ENCODE measurements at places on chromosomes 12 and 14.

DNA sequence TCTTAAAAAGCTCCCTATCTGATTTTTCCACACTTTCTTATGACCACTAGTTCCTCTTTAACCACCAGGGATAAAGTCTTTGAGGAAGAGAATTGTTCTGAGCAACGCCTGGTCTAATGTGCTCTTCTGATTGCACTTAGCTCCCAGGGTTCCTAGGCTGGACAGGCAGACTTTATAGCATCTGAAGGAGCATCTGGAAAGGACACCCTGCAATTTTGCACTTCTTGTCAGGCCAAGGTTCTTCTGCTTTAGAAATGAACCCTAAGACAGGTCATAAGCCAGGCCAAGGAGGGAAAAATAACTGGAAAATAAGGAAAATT, 126.3 kb downstream of the KTN1 start:
- no peak for DNase-seq

DNA sequence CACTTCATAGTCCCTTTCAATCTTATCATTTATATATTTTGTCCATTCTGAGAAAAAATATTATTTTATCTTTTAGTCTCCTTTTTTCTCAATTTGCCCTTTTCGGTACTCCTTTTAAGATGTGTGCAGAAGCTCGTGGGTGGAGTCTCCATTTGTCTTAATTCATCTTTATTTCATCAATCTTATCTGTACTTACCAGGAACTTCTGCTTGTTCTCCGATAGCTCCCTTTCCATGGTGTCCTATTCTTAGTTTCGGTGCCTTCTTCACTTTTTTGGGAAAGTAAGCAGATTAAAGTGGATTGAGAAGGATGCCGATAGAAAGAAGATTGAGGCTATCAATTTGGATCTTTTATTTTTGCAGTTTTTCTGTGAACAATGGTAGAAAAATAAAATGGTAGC, 183.4 kb upstream of the PLEKHA5 start:
- DNase-seq: no peak

DNA sequence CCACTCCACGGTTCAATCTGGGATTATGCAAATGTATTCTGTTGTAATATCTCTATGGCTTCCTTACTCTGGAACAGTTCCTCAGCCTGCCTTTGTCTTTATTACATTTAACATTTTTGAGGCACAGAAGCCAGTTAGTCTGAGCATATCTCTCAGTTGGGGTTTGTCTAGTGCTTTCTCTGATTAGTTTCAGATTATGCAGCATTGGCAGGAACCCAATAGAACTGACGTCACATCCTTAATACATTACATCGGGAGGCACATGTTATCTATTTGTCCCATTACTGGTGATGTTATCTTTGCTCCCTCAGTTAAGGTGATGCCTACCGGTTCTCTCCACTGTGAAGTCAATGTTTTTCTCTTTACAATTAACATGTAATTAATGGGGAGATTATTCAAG, 62.4 kb downstream of the PPM1A start:
- no peak for DNase-seq

GRCh38 chr12:66359300-66359699, 57.0 kb downstream of the HELB start:
- DNase-seq: no peak

DNA sequence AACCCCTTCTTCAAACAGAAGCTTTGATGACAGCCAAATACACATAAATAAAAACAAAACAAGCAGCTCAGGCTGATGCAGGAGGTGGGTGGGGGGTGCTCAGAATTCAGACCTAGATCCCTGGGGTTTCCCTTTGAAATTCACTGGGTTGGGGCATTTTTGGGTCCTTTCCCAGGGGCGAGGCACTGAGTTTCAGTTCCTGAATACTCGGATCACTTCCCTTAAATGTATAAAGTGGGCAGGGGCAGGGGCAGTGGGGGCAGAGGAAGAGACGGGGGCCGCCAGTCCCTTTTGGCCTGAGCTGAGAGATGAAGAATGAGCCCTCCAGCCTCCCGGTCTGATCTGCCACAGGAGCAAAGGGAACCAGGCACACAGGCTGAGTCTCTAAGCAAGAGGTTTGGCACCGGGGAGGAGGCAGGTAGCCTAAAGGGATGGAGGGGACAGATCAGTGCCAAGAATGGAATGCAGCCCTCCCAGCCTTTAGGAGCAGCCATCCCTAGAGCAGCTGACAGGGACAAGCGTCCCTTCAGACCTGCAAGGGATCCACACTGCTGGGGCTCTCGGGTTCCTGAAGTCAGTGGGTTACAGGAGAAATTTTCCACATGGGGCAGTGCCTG, 20.3 kb downstream of the KDM2B start:
- DNase-seq: no peak

DNA sequence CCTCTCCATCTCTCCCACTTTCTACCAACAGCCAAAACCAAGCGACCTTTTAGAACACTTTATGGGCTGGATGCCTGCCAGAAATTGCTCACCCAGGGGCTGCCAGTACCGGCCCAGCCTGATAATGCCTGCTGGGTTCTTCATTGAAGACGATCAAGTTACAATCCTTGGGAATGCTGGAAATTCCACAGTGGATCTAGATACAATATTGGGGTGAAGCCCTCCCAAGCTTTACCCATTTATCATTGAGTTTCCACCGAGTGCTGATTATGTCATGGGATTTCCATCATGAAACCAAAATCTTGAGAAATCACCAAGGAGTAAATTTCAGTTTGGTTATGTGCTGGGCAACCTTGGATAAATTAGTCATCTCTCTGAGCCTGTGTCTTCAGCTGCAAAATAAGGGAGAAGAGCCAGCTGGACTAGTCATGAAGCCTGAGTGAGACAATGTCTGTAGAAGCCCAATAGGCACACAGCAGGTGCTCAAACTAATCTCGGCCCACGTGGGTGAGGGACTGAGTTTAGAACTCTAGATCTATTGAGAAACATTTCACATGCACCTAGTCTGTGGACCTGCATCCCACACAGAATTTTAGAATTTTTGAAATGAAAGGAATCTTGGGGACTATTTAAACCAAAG, 75.5 kb upstream of the CLMN start:
- DNase-seq: no peak

GRCh38 chr12:27198036-27198435, 46.0 kb upstream of the STK38L start:
- no peak for DNase-seq

GRCh38 chr14:61416591-61416990, 95.2 kb downstream of the PRKCH start:
- no peak for DNase-seq

- DNase-seq: no peak
Observed at GRCh38 chr14:64714432-64715025, 10.3 kb downstream of the PLEKHG3 start.

DNA sequence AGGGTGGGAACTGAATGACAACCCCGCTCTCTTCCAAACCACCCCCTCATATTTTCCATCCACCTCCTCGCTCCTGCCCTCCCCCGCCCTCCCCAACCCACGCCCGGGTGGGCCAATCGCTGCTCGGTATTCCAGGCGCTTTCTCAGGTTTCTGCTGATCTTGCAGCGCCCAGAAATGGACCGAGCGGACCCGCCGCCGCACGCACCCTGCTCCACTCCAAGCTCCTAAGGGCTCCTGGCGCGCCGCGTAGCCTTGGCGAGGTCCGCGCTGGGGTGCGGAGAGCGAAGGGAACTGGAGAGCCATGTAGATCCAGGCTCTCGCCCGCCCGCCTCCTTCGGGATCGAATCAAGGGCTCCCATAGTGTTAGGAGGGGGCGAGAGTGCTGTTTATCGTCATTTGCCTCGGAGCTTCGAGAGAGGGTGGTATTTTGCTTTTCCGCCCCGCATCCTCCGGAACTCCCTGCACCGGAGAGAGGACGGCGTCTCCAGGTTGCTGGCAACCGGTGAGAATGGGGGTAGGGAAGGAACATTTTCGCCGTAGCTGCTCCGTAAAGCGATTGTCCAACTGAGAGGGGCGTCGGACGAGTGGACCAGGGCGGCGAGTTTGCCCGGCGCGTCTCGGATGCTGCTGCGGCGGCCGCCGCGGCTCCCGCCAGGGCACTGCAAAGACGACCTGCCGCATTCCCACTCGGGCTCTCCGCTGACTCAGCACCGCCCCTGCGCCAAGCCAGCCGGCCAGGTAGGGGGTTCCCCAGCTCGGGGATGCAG, at the start of gene KCNA1:
KCNA1 (plus strand) TSS at position 172 of the 768 bp plus-strand sequence. CDS start 1,474 bp downstream, outside the sequence.
- DNase-seq: no peak

DNA sequence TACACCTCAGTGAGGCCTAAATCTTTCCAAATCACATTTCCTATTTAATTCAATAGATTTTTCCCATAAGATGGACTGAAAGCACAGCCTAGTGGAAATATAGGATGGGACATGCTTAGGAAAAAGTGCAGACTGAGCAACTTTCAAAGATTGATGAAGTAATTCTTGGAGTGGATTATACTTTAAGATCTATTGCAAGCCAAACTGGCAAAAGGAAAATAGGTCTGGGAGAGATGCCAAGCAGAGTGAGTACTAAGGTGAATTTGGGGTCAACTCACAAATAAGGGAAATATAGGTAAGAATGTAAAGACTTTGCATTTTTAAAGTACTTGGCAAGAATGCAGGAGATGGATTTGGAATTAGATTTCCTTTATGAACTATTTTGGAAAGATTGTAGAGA, 170.2 kb upstream of the FOXG1 start:
- DNase-seq: no peak

DNA sequence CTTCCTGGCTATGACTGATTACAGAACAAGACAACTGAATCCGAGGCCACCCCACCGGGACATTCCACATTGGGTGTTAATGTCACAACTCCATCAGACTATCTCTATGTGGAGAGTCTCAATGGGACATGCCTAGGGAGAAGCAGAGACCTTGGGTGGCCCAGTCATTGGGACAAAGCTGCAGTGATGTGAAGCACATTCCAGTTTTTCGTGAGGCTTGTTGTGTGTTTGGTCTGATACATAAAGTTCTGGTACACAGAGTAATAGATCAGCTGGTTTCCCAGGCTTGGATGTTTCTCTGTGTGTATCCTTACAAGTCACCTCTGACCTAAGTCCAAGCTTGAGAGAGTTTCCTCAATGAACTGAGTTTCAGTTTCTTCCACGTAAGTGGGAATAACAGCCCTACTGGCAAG, 42.3 kb downstream of the CPM start:
- no peak for DNase-seq

GRCh38 chr14:22596354-22596879, 1.7 kb upstream of the ABHD4 start:
- no peak for DNase-seq

- no peak for DNase-seq
Observed at GRCh38 chr14:62002642-62003041, 240.4 kb downstream of the SNAPC1 start.

DNA sequence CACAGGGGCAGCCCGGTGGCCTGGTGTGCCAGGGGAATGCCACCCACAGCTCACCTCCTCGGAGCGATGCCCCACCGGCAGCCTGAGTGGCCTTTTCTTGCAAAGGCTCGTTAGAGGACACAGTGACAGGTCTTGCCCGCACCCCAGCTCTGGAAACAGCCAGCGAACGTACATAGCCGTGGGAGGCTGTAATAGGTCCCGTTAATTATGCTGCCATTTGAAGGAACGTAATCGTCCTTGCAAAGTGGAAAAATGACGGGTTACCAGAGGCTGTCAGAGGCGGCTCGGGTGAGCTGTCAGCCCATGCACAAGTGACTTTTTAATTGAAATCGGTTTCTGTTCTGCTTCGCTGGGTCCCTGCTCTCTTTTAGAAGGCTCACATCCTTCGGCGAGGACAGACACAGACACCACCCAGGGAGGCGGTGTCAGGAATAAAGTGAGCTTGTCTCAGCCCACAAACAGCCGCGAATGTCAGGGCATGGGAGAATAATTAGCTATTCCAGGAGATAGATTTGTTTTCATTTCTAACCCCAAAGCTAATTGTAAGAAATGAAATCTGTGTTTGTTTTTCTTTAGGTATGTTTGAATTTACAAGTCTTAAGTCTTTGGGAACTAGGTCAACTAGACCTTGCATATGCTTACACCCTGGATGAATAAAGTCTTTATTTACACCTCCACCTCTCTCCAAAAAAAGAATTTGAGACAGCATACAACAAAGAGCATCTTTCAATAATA, 77.2 kb upstream of the RFLNA start:
- no peak for DNase-seq

- no peak for DNase-seq
Observed at GRCh38 chr12:45357539-45358417, 141.9 kb downstream of the ANO6 start.

- no peak for DNase-seq
Observed at GRCh38 chr14:106875503-106875902, 1349.1 kb downstream of the TMEM121 start.

DNA sequence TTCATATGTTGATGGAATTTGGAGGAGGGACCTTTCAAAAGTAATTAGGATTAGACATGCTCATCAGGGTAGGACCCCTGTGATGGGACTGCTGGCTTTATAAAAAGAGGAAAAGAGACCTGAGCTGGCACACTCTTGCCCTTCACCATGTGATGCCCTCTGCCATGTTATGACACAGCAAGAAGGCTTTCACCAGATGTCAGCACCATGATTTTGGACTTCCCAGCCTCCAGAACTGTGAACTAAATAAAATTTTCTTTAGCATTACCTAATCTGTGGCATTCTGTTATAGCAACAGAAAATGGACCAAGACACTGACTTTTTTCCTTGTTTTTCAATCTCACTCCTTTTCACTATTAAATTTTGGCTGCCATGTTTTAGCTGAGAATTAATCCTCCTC, 105.0 kb upstream of the TMPO start:
- no peak for DNase-seq

- DNase-seq: no peak
Observed at GRCh38 chr14:76510181-76510580, 134.2 kb downstream of the ESRRB start.

- no peak for DNase-seq
Observed at GRCh38 chr14:54300881-54301280, 95.9 kb upstream of the CDKN3 start.

GRCh38 chr12:130651188-130651959, 64.7 kb downstream of the RIMBP2 start:
- no peak for DNase-seq

DNA sequence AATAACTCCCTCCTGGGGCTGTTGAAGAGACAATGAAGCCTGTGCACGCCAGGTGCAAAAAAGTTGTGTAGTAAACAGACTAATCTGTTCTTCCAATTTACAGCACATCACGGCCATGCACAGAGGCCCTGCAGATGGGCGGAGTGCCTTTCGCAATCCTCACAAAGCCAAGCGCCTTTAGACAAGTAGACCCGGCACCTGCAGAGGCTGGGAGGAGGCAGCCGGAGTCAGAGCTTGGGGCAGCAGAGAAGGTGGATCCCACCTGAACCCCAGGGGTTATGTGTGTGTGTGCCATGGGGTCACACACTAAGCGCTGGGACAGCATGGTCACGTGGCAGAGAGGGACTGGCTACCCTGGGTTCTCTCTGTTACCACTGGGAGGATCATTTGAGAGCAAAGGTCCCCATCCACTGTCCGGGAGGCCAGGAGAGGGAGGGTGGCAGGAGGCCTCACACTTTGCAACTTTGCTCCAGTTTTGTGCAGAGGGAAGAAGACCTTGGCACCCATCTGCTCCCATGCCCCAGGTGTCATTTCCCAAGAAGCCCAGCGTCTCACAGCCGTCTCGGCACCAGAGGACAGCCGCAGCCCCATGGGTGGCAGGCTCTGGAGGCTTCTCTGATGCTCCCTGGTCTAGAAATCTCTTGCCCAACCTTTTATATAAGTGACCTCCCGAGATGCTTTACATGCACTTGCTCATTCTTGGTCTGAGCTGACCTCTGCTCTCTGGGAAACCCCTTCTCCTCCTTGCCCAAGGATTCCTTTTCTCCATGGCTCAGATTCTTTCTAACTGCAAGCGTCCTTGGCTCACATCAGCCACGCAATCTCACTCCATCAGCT, 80.0 kb upstream of the DICER1 start:
- DNase-seq: no peak

- no peak for DNase-seq
Observed at GRCh38 chr14:37133284-37133913, 39.0 kb downstream of the SLC25A21 start.

Measured in activated T-cell treated with anti-CD3 and anti-CD28 coated beads for 48 hours (primary cell).